H4 (cell line): ENCODE measurements at places on chromosomes 1 and 21. TPM values are rescaled to one million over a fixed set of nuclear protein-coding genes. Genes with fewer than 3 reads are reported as not detected.

- peak; percentile 66 for DNase-seq
Measured at GRCh38 chr1:155976062-155976912, 2.1 kb downstream of the ARHGEF2 start.

- no peak for DNase-seq
Measured at GRCh38 chr1:15002325-15002724, 151.2 kb upstream of the TMEM51 start.

GRCh38 chr1:70382682-70383081 lies 28.2 kb upstream of the ANKRD13C start:
- no peak for DNase-seq

DNA sequence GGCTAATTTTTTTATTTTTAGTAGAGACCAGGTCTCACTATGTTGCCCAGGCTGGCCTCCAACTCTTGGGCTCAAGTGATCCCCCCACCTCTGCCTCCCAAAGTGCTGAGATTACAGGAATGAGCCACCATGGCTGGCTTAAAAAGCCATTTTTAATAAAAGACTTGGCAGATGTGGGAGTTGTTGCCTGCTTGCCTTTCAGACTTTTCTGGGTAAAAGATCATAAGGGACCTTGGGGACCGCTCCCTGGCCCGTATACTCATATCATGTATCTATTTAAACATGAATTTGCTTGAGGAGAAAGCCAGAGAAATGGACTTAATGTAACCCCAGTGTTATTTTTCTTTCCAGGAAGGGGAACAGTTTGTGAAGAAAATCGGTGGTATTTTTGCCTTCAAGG lies 23.4 kb upstream of the PODN start:
- DNase-seq = no peak

DNA sequence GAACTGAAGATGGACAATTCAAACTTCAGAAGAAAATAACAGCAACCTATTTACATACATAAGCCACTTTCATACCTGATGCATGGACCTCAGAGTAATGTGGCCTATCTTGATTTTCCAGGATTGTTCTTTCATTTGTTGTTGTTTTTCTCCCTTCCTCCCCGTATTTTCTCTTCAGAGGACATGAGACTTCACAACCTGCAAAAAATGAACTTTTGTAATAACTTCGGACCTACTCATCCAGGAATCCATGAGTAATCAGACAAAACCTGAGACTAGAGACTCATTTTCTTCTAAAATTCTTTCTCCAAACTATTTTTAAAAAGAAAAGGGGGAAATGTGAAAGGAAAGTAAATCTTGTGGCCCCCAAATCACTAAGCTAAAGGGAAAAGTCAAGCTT lies 17.6 kb upstream of the PLA2G5 start:
- DNase-seq = no peak

- DNase-seq = no peak
Measured at GRCh38 chr1:67811781-67812180, 21.5 kb downstream of the GNG12 start.

- DNase-seq = no peak
Measured at GRCh38 chr1:70315782-70316181, 38.7 kb downstream of the ANKRD13C start.

GRCh38 chr1:94753171-94753972 lies 66.8 kb upstream of the SLC44A3 start:
- no peak for DNase-seq

DNA sequence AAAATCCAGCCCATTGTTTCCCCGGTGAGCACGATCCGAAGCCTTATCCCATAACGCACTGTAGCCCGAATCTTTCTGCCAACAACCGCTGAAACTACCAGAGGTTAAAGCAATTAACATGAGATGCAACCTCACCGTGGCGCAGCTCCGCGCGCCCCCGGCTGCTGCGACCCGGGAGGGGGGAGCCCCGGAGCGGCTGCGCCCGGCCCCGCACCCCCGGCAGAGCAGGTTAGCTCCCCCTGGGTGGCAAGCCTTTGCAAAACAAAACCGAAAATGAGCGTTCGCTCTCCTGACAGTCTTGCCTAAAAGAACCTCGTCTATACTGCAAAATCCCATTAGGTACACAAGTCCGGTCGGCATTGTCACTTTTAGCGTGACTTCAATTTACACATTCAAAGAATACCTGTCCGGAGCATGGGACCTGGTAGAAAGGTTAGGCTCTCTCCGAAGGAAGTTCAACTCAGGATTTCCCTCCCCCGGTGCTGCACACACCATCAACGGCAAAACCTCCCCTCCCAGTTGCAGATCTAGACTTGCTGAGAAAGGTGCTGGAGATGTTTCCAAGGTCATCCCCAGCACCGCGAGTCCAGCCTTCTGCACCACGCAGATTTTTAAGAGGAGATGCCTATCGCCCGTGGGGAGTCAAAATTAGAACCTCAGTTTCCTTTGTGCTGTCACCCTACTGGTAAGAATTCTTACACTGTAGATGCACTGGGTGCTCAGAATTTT lies 107.5 kb downstream of the ZNF281 start:
- no peak for DNase-seq

DNA sequence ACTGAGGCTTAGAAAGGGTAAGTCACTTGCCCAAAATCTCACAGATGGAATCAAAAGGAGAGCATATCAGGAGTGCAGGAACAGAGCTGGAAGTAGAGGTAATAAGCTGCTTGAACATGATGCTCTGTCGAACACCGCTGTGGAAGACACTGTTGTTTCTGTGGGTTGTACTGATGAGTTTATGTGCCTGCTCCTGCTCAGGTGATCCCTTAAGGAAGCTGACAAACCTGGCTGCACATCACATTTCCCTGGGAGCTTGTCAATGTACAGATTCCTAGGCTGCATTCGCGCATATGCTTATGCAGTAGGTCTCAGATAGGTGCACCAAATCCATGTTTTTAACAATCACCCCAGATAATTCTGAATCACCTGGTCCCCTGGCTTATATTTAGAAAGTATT lies 79.7 kb downstream of the ZNF326 start:
- no peak for DNase-seq

GRCh38 chr1:213989002-213989855 lies 1.5 kb downstream of the PROX1 start:
- no peak for DNase-seq

- DNase-seq = no peak
Measured at GRCh38 chr1:153441238-153441755, 19.2 kb downstream of the S100A7 start.

GRCh38 chr1:226656201-226656600 lies 82.9 kb downstream of the ITPKB start:
- no peak for DNase-seq

GRCh38 chr1:201561601-201562000 lies 22.7 kb downstream of the NAV1 start:
- DNase-seq = no peak

DNA sequence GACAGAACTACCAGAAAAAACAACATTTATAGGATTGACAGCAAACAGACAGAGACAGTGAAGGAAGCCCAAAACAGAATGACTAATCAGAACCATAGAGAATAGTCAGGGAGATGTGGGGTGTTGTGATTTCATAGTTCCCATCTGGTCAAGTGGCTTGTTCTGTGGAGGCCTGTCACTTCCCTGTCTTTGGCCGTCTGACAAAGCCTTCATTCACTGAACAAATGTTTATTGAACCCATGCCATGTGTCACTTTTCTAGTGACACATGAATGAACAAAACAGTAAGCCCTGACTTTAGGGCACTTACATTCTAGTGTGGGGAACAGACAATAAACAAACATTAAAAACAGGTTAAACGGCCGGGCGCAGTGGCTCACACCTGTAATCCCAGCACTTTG lies 3.2 kb upstream of the SRRM1 start:
- DNase-seq = no peak

- DNase-seq = no peak
Measured at GRCh38 chr1:61047061-61047460, 35.3 kb upstream of the NFIA start.

- no peak for DNase-seq
Measured at GRCh38 chr1:154880671-154881070, 10.6 kb upstream of the KCNN3 start.

DNA sequence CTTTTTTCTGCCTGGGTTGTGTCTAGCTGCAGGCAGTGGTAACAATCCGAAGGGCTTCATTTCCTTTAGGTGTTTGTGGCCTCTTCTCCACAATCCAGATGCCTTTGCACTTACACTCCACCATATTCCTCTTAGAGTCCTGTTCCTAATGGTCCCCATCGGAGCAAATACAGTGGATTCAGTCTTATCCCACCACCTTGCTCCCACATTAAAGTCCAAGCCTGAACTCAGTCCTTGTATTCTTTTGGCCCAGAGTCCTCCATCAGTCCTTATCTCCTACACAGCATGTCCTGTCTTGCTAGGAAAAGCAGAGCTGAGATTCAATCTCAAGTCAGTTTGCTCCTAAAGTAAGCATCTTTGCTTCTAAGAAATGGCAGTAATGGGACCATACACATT lies 8.8 kb downstream of the CYP2J2 start:
- no peak for DNase-seq

- no peak for DNase-seq
Measured at GRCh38 chr1:197618061-197618460, 157.2 kb downstream of the DENND1B start.

DNA sequence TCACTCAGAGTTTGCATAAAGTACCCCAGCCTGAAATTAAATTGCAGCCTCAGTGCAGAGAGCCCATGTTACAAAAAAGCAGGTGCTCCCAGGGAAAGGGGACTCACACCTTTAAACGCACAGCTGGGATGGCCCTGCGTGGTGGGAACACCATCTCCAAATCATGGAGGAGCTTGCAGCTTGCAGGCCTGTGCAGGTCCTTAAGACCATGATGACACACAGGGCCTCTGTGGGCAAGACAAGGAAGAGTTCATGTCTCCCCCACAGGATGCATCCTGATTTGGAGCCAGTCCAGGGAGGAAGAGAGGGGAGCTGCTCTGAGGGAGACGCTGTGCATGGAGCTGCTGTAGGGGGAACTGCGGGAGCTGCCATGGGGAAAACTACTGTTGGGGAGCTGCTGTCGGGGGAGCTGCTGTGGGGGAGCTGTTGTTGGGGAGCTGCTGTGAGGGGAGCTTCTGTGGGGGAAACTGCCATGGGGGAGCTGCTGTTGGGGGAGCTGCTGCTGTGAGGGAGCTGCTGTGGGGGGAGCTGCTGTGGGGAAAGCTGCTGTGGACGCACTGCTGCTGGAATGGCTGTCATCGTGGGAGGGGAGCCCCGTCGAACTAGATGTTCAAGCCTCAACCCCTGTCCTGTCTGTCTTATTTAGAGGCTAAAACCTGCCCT lies 113.9 kb downstream of the MATN1 start:
- no peak for DNase-seq

DNA sequence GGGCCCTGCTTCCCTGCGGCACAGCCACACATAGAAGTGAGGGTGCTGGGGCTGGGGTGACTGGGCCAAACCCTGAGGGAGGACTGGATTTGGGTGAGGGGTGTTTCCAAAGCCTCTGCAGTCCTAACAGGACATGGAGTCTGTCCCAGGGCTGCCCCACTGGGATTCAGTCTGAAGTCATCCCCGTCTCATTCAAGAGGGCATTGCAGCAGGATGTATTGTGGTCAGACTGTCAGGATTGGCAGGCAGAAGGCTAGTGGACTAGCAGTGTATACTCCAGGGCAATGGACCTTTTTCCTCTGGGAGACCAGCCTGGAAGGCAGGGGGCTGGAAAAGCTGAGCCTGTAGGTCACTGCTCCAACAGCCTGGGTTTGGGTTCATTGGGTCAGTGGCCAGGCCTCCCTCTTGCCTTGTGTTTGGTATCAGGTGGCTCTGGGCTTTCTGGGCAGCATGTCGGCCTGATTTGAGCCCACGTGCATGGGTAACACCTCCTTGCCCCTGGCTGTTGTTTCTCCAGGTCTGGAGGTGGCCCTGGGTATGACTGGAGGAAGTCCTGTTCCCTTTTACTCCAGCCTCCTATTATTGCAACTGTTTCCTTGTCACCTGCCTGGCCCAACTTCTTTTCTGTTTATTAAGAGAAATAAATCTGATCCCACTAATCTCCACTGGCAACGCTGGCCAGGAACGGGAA lies 41.0 kb upstream of the SYNC start:
- DNase-seq = no peak

DNA sequence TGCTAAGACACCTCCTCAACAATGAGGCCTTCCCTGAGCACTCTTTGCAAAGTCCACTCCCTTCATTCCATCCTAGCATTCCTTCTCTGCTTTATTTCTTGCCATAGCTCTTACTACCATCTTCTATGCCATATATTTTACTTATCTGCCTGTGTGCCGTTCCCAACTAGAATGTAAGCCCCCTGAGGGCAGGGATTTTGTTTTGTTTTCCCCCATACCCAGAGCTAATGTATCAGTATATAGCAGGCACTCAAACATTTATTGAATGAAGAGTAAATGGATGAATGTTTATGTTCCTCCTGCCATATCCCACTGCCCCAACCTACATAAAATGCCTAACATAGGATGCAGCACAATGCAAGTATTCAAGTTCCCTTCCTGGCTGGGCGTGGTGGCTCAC lies 14.9 kb upstream of the PPP1R15B start:
- DNase-seq = no peak

DNA sequence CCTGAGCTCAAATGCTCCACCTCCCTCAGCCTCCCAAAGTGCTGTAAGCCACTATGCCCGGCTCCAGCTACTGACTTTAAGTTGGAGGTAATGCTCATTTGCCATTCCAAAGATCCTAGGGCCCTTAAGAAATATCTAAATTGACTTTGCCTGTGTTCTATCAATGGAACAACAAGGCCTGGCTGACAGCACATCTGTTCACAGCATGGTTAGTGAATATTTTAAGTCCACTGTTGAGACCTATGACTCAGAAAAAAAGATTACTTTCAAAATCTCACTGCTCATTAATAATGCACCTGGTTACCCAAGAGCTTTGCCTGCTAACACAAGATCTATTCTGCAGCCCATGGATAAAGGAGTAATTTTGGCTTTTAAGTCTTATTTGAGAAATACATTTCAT lies 3.5 kb upstream of the SSX2IP start:
- DNase-seq = no peak

DNA sequence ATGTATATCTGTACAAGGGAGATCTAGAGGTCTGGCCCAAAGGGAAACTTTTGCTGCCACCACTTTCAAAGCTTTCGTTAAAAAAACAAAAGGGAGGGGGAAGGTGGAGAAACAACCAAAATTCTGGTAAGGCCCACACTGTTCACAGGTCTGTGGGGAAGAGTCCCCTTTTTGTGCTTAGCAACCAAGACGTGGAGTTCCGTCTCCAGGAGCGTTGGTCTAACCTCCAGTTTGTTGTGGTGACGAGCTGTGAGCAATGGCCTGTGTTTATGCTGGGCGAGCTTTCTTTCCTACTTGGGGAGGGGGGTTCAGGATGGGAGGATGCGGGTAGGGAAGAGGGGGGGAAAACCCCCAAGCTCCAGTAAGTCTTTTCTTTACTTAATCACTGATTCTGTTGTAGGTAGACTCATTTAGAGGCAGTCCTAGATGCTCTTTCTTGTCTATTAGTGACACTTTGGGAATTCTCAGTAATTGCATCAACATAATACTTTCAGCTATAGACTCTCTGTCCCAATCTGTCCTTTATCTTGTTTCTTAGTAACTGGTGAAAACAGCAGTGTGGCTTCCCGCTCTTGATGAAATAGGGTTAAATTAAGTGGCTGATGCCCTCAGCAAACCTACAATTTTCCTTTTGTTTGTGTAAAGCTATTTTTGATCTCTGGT lies 1.5 kb downstream of the HIPK1 start:
- DNase-seq = peak; percentile 49

Gene C1orf122
- 27.2 and 42.2 TPM in 2 replicates for total RNA-seq

Gene PGLYRP4
- not detected in 2 replicates for total RNA-seq

Gene CYP4Z1
- not detected in 2 replicates for total RNA-seq

Gene RPS8
- total RNA-seq = 4,339 and 5,019 TPM in 2 replicates

Gene PDE9A
- total RNA-seq = 2.7 and 6.4 TPM in 2 replicates

Gene UQCRH
- 1,107 and 1,124 TPM in 2 replicates for total RNA-seq
